ENCODE measurements at places on chromosomes 2 and 18. TPM values are rescaled to one million over a fixed set of nuclear protein-coding genes. Genes with fewer than 3 reads are reported as not detected.

HOXD12 gene
- total RNA-seq: not detected

ANKRD30BL gene
- not detected for total RNA-seq

GPR55 gene
- total RNA-seq: not detected

ETAA1 gene
- 19.4 TPM for total RNA-seq

FEV gene
- total RNA-seq: not detected

Data from thoracic aorta (tissue), 2 donors.